ENCODE measurements at places on chromosomes 13 and 19. TPM values are rescaled to one million over a fixed set of nuclear protein-coding genes. Genes with fewer than 3 reads are reported as not detected.

DNA sequence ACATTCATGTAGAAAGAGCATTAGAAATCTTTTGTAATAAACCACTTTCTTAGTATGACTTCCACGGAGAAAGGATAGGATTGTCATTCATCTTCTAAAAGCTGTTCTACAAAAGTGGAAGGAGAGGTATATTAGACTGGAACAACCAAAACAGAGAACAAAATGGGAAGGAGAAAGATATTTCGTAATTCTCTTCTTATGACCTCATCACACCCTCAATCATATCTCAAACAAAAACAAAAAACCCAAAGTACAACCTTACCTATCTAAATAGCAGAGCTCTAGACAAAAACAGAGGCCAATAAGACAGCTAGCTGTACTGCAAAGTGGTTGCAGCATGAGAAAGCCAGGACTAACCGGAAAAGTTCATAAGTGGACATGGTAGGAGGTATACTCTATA is 46.3 kb downstream of the DACH1 start:
- DNase-seq, result no peak

DNA sequence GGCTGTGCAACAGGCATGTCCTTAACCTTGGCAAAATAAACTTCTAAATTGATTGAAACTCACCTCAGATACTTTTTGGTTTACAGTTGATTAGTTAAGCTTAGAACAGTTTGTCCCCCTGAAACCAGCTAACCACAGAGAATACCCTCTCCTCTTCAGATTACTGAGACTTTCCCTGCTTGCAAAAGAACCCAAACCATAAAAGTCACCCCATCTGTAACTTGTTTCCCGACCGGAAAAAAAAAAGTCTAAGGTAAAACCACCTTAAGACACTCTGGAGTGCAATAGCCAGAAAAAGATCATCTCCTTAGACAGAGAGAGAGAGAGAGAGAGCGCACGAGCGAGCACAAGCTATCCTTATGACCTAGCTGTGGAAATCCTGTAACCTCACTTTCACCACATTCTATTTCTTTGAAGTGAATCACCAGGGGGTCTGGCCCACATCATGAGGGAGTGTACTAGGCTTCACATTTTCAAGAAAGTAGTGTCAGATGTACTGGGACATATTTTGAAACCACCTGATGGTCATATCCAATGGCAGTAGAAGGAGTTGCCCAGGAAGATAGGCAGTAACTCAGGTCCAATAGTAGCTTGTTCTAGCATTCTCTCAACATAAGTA is 11.1 kb upstream of the GTF2F2 start:
- DNase-seq, result peak; percentile 45

The URAD gene
- not detected for total RNA-seq

The RAB20 gene
- 10.7 TPM for total RNA-seq

DNA sequence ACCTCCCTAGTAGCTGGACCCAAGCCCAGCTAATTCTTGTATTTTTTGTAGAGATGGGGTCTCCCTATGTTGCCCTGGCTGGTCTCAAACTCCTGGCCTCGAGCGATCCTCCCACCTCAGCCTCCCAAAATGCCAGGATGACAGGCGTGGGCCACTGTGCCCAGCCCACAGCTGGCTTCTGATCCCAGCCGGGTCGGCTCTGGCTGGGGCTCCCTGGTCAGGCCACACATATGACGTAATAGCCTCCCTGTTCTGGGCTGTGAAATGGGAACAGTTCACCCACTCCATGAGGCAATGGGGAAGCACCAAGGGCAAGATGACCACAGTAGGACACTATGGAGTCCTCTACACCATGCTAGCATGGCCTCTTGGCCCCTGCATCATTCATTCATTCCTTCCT is 41.1 kb downstream of the TINCR start:
- no peak for DNase-seq

The GAPDHS gene
- total RNA-seq, result not detected

DNA sequence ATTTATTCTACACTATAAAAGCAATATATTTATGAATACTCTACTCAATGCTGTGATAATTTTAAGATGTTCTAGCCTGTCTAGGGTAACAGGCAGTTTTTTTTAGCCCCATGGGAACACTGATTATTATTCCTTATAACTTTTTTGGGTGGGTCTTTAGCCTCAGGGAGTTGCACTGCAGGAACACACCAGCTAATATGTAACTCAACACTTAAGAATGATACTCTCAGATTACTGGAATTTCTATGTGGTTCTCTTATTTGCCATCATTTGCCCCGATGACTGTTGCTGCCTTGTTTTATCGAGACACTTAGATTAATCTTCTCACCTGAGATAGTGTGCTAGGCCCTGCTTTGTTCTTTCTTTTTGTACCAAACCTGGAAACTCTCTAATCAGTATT is 396.9 kb upstream of the SLITRK1 start:
- DNase-seq, result no peak

DNA sequence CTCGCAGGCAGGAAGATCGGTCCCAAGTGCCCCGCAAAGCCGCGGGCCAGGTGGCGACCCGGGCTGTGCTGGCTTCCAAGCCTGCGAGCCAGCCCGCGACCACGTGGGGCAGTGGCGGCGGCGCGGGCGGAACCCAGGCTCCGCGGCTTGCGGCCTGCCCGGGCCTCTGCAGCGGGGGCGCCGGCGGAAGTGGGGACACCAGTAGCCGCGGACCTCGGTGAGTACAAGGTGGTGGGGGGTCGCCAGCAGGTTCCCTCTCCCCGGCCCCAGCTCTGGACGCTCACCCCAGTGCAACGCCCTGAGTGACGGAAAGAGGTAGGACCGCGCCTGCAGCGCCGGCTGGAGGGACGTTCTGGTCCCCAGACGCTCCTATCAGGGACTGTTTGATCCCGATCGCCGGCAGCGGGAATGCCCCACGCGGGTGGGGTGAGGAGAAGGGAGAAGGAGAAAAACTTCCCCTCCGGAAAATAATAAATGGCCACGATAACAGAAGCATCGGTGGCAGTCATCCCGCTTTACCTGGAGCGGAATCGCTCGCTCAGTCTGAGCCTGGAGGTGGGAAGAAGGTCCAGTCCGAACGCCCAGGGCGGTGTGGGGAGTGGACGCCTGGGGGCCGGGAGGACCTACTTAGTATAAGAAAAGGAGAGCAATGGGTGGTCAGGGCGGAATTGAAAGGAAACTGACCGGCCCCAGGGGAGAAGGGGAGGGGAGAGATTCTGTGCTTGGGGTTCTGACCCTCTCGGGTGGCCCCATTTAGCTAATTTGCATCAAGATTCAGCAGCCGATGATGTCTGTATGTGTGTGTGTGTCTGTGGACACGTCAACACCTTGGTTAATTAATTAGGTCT is at the start of gene GEMIN7:
Gene GEMIN7 (plus strand): TSS at position 198 of the 848 bp plus-strand sequence. CDS start 10,855 bp downstream, outside the sequence.
- peak; percentile 90 for DNase-seq

DNA sequence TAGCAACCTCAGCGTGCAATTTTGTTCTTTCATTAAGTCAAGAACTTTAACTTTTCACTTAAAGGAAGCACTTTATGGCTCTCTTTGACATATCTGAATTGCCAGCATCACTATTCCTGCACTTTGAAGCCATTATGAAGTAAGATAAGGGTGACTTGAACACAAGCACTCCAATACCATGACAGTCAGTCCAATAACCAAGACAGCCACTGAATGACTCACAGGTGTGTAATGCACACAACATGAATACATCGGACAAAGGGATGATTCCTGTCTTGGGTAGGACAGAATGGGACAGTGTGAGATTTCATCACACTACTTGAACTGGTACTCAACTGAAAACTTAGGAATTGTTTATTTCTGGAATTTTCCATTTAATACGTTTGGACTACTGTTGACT is 233.7 kb upstream of the IPO5 start:
- DNase-seq, result no peak

GRCh38 chr13:67134417-67135129 is 95.6 kb downstream of the PCDH9 start:
- no peak for DNase-seq

- no peak for DNase-seq
Observed at GRCh38 chr13:73103238-73103637, 44.4 kb downstream of the KLF5 start.

DNA sequence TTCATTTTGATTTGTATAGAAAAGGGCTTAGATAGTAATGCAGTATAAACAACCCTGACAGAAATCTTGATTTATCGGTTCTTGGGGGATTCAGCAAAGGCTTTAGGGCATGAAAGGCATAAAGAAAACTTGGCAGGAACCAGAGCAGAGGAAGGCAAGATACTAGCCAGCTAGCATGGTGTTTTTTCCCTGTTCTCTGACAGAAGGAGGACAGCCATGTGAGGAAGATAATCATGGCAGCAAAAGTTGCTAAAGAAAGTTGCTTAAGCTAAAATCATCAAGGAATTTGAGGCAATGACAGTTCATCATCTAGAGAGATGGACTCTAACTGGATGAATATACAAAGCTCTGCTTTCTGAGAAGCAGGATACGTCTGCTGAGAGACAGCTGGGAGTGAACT is 294.1 kb downstream of the KCNRG start:
- no peak for DNase-seq

DNA sequence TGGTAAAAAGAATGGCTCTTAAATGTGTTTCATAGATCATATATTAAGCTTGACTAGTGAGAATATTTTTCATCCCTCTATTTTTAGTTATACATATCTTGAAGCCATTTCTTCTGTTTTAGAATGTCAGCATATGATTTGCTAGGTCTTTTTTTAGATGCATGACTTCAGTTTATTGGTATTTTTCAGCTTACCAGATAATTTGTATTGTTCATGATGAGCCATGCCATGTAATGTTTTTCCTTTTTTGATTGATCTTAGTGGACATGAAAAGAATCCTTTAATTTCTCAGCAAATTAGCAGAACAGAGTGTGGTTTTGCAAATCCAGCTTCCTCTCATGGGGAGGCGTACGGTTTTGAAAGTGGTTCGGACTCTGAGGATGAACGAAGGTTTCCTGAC is 168.5 kb downstream of the LMO7 start:
- DNase-seq, result no peak

- peak; percentile 11 for DNase-seq
Observed at GRCh38 chr13:28355822-28356371, 139.0 kb downstream of the FLT1 start.

The STOML3 gene
- total RNA-seq, result not detected

DNA sequence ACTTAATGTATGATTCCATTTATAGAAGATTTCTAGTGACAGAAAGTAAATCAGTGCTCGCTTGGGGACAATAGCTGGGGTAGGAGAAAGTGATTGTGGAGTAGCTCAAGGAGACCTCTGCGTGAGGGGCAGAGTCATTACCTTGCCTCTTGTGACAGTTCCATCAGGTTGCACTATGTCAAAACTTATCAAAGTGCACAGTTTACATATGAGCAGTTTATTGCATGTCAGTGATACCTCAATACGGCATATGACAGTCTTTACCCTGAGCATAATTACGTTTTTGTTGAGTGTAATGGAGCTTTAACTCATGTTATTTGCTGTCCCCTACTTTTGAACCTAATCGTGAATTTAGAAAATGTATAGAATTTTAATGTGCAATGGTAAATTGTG is 15.0 kb downstream of the ARHGEF7 start:
- DNase-seq, result no peak

DNA sequence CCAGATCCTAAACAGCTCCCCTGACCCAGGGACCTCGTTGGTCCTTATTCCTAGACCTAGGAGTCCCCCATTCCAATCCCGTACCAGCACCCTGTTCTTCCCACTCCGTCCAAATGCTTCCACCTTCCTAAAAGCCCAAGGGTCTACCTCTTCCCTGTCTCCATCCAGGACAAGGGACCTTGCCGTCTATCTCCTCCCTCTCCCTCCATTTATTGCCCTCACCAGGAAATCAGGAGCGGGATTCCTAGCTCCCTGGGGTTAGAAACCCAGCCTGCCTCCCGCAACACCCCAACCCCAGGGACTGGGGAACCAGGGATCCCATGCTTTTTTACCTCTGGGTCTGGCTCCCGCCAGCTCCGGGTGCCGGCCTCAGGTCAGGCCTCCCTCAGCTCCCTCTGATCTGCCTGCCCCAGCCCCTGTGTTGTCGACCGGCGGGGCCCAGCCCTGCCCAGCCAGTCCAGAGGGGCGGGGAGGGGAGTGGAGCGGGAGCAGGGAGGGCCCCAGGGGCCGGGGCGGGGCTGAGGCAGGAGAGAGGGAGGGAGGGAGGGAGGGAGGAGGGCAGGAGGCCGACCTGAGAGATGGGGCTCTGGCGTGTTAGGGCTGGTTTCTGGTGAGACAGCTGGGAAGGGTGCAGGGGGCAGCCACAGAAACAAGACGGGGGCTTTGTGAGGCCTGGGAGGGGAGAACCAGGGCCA is at the start of gene B3GNT8:
Gene B3GNT8 (minus strand): TSS at position 423 of the 695 bp plus-strand sequence. CDS start 596 bp downstream, outside the sequence.
- peak; percentile 63 for DNase-seq

- peak; percentile 37 for DNase-seq
Observed at GRCh38 chr13:75481176-75482069, 546 bp downstream of the TBC1D4 start.

DNA sequence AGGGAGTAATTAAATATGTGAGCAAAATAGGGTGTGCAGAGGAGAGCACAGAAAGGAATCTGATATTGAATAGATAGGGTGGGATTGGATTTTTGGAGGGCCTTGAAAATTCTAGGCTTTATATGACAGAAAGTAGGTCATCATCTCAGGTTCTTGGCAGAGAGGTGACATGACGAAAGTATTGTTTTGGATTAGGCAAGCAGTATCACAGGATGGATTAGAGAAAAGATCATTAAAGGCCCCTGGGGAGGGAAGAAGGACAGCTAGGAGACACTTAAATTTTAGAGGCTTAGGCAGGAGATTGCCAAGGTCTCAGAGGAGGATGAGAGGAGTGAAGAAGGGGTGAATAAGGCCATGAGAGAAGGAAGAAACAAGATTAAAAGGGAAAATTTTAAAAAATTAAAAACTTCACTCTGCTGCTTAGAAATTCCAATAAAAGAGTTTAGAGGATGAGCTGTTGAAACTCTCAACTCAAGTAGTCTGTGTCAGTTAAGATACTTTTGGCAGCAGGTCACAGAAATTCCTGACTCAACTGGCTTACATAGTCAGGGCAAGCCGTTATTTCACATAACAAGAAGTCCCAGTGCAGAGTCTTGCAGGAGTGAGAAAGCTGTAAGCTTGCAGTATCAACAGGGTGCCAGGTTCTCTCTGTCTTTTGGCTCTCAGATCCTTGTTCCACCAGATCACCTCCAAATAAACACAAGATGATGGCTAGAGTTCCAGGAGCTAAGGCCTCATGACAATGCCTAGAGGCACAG is 8.8 kb downstream of the GPC6 start:
- no peak for DNase-seq

The CCNA1 gene
- not detected for total RNA-seq

The ZNF888 gene
- 5.1 TPM for total RNA-seq

The ZNF525 gene
- 25.7 TPM for total RNA-seq

DNA sequence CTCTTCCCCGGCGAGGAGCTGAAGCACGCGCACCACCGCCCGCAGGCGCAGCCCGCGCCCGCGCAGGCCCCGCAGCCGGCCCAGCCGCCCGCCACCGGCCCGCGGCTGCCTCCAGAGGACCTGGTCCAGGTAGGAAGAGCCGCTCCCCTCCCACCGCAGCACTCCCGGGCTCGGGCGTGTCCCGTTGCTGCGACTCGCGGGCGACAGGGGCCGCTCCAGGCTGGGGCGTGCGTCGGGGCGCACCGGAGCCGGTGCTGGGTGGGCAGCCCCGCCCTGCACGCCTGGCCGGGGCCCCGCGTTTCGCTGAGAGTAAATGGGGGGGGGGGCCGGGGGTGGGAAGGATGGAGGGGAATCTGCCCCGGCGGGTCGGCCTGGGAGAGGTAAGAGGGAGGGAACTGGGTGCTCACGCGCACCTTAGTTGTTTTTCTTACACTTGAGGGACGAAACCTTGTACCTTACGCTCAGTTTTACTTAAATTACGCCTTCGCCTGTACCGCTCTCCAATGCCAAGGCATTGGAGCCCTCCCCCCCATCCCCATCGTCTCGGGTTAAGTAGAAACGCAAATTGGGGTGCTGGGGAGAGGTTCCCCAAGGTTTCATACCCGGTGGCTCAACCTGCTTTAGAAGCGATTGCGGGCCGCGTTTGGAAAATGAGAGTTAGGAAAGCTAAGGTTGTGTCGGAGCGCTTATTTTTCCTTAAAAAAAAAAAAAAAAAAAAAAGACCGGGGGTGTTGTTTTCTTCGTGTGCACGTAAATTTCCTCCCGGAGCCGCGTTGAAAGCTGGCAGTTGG is 850 bp downstream of the KLF5 start:
- peak; percentile 59 for DNase-seq

The ZNF628 gene
- total RNA-seq, result 8.8 TPM

Data from activated naive CD8-positive, alpha-beta T cell treated with anti-CD3 and anti-CD28 coated beads for 36 hours (primary cell).